Fibroblast of skin of back (primary cell): ENCODE measurements at places on chromosomes 5 and 9.

DNA sequence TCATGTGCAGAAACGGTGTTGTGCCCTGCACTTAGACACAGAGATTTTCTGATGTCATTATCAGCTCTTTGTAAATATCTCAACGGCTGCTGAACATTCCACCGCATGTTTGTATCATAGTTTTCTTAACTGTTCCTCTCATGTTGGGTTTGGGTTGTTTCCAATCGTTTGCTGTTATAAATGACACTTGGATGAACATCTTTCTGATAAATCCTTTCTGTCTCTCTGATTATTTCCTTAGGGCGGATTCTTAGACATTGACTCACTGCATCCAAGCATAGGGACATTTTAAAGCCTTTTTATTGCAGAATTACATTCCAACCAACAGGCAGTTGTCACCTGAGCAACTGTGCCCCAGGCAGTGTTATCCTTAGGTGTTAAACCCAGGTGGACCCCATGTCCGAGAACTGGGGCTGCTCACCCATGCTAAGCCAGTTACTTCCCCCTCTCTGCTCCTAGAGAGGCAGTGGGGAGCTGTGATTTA, 28.5 kb downstream of the COL5A1 start:
- peak; percentile 98 for DNase-seq

- DNase-seq = no peak
Measured at GRCh38 chr5:150182774-150183173, 7.1 kb upstream of the SLC6A7 start.

- no peak for DNase-seq
Measured at GRCh38 chr5:142797420-142797819, 27.2 kb downstream of the ARHGAP26 start.

DNA sequence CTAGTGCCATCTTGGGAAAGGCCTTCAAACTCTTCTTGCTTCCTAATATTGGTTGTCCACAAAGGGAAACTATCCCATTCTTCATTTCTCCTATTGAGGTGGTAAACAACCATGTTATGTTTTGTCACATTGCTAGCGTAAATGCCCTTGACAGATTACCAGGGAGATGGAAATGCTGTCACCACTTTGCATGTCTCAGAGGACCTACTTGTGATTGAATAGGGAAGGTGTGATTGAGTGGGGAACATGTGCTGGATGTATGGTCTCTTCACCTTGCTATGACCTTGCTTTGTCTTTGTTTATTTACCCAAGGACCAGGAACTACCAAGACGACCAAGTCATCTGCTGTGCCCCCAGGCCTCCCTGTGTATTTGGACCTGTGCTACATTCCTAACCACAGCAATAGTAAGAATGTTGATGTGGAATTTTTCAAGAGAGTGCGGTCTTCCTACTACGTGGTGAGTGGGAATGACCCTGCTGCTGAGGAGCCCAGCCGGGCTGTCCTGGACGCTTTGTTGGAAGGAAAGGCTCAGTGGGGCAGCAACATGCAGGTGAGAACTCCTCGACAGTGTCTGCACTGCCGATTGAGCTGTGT, 96.1 kb downstream of the MAP1B start:
- DNase-seq = peak; percentile 58

DNA sequence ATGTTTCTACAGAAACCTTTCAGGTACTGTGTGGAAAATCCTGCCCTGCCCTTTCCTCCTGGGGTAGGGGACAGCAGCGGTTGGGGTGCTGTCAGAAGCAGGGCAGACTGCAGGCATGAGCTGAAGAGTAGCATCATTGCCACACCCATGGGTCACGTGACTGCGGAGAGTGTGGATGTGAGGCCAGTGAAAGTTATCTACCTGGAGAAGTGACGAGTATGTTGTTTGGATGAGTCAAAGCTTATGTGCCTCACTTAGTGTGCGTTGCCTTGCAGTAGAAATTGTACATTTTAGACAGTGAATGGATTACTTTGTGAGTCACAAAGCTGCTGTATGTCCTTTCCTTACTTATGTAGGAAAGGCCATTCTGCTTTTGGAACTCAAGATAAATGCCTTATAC, 21.7 kb upstream of the ACTBL2 start:
- no peak for DNase-seq

DNA sequence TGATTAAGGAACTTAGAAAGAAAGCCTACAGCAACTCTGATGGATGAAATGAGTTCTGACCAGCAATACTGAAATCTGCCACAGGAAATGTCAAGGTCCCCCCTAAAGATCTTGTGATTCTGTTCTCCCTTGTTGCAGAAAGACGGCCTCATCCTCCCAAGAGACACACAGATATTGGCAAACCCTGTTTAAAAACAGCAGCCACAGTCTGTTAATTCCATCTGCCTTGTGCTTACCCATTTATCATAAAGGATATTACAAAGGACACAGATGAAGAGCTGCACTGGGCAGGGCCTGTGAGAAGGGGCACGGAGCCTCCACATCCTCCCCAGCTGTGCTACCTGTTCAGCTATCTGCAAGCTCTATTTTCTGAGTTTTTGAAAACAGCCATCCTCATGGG, 15.2 kb downstream of the RAPGEF1 start:
- no peak for DNase-seq

DNA sequence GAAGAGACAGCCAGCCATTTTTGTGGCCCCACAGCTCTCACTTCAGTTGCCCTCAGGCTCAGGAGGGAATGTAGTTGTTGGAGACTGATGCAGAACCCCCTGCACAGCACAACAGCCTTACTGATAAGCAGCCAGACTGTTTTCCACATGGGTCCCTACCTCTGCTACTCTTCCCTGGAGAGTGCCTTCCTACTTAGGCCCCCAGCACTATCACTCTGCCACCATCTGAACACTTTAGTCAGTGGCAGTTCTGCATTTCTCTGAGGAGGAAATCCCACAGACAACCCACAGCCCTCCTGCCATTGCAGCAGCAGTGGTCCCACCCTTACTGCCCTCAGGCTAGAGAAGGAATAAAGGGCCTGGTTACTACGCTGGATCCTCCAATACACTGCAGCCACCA, 61.8 kb upstream of the PTPRD start:
- no peak for DNase-seq

DNA sequence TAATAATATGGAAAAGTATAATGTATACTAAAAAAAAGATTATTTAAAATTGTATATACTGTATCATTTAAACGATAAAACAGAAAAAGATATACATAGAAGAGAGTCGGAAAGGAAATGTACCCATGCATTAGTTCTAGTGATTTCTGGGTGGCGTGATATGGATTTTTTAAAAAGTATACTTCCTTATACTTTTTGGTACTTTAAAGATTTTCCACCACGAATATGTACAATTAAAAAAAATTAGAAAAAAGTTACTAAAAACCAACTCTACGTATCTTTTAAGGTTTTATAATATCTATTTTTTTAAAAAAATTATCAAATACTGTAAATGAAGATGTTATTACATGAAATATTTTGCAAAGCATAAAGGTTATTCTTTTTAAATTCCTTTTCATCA, 12.3 kb downstream of the PHF19 start:
- no peak for DNase-seq

- no peak for DNase-seq
Measured at GRCh38 chr9:13324988-13325387, 45.5 kb upstream of the MPDZ start.

- no peak for DNase-seq
Measured at GRCh38 chr9:32525709-32526030, 326 bp downstream of the RIGI start.

GRCh38 chr5:127011961-127012644, 18.3 kb downstream of the MARCHF3 start:
- peak; percentile 15 for DNase-seq

DNA sequence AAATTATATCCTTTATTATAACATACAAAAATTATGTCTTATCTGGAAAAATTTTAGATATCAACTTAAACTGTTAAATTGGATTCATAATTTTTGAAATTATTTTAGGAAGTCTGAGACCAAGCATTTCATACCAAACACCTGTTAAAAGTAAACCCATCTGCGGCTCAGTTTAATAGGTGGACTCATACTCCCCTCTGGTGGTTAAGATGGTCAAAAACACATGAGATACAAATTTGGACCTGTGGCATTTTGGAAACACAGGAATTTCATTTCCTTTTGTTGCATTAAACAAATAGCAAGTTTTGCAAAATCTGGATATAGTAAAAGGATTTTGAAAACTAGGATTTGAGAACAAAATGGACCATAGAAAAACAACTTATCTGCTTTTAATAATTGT, 53.7 kb downstream of the RGMB start:
- peak; percentile 46 for DNase-seq

DNA sequence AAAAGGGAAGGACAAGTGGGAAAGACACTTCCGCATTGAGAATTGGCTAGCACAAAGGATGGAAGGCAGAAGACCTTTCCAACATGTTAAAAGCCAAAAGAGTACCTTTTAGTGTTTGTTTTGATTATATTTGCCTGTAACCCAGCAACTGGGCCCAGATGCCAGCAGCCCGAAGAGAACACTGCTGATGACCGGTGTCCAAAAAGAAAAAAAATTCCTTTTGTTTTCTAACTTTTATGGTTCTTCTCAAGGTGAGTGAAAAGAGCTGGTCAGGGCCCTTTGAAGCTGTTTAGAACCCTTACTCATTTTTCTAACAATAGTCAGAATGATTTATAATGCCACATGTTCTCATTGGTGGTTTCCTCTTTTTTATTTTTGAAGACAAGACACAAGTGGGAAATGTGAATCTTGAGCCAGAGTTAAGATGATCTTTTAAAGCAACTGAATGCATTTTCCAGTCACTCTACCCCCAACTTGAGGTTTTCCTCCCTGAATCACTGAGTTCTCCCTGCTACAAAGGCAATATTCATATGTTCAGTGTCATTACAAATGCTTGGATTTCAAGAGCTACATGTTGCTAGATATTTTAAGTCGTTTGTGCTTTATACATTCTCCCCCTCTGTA, 32.3 kb upstream of the ZNF462 start:
- DNase-seq = no peak

- no peak for DNase-seq
Measured at GRCh38 chr5:57956636-57957035, 474.0 kb upstream of the ACTBL2 start.
